PC-9 (cell line): ENCODE measurements at places on chromosomes 5 and 9. TPM values are rescaled to one million over a fixed set of nuclear protein-coding genes. Genes with fewer than 3 reads are reported as not detected.

DNA sequence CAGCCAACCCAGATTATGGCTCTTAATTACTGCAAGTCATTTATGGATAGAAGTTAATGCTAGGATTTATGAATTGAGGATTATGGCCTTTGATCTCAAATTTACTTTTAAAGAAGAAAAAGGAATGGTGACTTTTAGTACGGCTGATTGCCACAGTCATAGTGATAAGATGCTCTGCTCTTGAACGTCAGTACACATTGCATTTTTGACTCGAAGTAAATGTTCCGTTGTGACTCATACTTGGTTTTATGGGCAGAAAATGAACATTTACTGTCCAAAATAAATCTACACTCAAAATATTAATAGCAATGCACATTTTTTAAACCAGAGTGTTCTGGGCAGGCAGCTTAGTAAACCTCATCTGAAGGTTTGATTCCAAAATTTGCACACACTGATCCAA lies 830 bp downstream of the ADAMTSL1 start:
- no peak for DNase-seq

The MYORG gene
- total RNA-seq = 3.0 and 3.1 TPM in 2 replicates

The FAM163B gene
- not detected in 2 replicates for total RNA-seq

DNA sequence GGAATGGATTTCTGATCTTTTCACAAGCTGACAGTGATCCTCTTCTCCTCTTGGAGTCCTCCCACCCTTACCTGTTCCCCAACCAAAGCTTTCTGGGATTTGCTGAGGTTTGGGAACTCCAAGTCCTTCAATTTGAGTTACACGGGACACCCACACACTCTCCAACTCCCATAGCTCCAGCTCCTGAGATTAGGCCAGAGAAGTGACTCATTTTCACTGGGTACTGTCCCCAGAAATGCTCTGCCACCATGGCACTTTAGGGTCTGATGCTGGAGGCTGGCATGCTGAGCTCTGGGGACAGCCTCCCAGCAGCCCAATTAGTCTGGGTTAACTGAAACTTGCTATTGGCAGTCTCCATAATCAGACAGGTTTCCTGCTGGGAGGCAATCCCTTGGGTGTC lies 14.0 kb upstream of the HRCT1 start:
- no peak for DNase-seq

DNA sequence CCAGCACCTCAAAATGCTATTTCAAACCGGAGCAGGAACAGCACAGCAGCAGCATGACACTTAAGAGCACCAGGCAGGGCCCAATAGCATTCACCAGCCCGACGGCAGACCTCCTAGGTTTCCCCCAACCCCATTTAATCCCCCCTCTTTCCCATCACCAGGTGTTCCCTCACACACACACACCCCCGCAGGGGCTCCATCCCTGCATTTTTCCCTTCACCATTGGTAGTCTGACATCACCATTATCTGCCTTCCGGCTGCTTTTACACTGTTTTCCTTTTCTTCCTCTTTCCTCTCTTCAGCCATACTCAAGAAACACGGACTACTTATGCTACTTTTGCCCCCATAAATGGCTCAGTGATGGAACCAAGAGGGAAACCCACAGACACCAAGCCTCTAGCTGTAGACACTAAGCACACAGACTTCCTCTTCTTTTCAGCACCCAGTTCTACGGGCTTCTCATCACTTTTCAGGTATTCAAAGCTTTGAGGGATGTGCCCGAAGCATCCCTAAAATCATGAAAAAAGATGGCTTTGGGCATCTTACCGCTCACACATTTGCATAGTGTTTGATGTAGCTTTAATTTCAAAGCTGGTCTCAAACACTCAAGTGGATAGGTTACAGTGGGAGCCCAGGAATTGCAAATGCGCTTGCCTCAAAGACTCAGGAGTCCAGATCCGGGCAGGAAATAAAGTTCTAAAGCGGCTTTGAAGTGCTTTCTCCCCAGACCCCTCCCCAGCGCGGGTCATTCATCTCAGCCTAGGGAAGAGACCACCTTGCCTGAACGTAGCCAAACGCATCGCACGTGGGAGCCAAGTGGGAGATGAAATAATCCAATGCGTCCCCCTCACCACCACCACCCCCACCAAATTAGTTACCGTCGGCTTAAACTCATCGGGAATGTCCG lies 141.5 kb downstream of the TSSK1B start:
- no peak for DNase-seq

DNA sequence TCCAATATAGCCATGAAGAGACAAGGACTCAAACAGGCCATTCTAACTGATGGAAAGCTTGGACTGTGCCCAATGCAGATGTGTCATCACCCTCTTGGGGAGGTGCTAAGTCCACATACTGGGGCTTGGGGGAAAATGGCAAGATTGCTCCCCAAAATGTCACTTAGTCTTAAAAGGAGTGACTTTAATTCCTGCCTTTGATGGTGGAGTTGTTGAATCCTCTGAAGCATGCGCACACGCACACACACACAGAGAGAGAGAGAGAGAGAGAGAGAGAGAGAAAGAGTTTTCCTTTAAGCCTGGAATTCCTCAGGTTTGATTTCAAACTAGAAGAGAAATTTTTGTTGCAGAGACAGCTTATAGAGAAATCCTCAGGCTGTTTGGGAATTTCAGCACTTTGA lies 161.9 kb upstream of the GAS1 start:
- DNase-seq = no peak

The SLC34A3 gene
- total RNA-seq = 1.4 and 2.5 TPM in 2 replicates
